ENCODE measurements at places on chromosomes 16 and 17.
A peak's percentile ranks its signal among the peaks of the same experiment; 100 is the strongest.

GRCh38 chr17:39240631-39241030 is 14.9 kb upstream of the STAC2 start:
- DNase-seq: no peak

DNA sequence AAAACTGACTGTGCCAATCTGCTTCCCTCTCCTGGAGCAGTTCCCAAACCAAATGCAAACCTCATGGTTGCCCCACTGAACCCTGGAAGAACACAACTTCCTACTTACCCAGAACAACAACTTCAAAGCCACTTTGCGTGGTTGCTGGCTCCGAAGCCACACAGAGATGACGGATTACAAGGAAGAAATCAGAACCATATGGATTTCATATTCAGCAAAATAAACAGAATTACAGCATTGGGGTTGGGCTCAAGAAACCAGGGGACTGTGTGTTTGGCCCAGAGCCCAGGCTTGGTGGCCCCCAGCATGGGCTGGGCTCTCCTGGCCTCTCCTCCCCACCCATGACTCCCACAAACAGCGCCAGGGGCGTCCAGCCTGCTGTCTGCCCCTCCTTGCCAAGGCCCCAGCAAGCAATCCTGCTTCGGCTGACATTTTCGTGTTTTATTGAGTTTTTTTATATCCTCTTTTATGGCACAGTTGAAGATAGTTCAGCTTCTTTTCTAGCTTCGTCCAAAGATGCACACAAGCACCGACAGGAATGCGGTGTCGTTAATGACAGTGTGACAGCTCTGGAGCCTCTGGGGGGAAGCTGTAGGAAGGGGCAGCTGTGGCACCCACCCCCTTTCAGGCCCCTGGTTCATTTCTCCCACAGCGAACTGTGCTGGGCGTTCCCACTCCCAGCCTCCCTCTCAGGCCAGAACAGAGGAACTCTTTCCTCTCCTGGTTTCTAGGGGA is 137.1 kb downstream of the GAS7 start:
- DNase-seq: no peak

- DNase-seq: no peak
These were observed 20.7 kb downstream of the WFDC1 start for GRCh38 chr16:84315422-84315821.

DNA sequence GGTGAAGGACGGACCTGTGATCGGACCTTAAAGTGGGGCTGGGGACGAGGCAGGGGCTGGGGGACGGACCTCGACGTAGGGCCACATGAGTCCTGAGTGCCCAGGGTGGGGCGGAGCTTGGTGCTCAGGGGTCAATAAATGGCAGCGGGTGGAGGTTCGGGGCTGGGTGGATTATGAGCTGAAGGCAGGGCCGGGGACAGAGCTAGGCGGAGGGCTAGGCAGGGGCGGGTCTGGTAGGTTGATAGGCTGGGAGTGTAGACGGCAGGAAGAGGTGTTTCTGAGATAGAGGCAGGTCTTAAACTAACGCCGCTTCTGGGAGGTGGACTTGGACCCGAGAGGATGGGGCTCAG is 733 bp downstream of the CHRNB1 start:
- peak; percentile 77 for DNase-seq

GRCh38 chr16:18041864-18042834 is 294.4 kb downstream of the NPIPA8 start:
- no peak for DNase-seq

- DNase-seq: peak; percentile 42
These were observed 335 bp downstream of the TMEM11 start for GRCh38 chr17:21213638-21214014.

DNA sequence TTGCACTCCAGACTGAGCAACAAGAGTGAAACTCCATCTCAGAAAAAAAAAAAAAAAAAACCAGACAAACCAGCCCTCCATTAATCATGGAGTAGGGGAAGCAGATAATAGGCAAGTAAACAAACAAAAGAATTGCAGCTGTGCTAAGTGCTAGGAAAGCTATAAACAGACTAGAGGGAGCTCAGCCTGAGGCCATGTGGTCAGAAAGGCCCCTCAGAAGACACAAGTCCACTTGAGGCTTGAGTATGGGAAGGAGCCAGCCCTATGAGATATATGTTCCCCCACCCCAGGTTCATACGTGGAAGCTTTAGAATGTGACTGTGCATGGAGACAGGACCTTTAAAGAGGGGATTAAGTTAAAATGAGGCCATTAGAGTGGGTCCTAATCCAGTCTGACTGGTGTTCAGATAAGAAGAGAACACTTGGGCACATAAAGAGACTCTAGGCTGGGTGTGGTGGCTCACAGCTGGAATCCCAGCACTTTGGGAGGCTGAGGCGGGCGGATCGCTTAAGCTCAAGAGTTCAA is 132.6 kb upstream of the NOL11 start:
- DNase-seq: no peak

DNA sequence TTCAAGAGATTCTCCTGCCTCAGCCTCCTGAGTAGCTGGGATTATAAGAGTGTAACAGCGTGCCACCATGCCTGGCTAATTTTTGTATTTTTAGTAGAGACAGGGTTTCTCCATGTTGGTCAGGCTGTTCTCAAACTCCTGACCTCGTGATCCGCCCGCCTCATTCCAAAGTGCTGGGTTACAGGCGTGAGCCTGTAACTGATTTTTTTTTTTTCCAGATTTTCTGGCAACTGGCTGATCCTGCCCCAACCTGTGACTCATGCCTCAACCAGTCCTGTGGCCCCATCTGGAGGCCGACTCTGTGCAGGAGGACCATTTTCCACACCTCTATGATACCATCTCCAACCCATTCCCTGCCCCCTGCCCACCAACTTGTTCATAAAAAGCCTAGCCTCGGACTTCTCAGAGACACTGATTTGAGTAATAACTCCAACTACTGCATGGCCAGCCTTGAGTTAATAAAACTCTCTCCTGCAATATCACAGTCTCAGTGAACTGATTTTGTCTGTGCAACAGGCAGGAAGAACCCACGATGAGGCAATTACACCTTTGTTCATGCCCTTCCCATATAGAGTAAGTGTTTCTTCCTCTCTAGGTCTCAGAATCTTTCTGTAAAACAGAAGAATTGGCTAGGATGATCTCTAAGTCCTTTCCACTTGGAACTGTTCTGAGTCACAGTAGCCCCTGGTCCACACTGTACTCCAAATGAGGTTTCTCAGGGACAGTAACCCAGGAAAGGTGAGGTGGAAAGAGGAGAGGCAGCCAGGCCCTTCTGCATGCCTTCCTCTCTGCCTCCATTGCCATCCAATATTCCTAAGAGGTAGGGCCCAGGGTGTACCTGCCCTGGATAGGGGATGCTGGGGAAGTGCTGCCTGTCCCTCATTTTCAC is 8.8 kb upstream of the CNOT1 start:
- DNase-seq: peak; percentile 40

DNA sequence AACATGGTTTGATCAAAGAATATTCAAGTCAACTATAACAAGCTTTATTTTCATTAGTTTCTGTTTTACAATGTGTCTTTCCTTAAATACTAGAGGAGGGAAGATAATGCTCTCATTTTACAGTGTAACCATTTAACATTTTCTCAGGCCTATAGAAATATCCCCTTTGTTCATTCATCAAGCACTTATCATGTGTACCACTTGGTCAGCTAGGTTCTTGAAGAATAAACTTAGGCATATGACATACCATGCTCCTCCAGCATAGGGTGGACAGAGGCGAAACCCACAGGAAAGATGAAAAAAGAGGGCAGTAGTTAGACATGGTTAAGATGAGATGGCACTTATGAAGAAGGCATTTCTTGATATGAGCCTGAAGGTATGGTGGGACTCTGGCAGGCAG is 34.0 kb upstream of the HLF start:
- no peak for DNase-seq

GRCh38 chr17:43784628-43785101 is 4.4 kb downstream of the CFAP97D1 start:
- no peak for DNase-seq

GRCh38 chr17:63838631-63839171 is 3.8 kb downstream of the SMARCD2 start:
- DNase-seq: no peak

DNA sequence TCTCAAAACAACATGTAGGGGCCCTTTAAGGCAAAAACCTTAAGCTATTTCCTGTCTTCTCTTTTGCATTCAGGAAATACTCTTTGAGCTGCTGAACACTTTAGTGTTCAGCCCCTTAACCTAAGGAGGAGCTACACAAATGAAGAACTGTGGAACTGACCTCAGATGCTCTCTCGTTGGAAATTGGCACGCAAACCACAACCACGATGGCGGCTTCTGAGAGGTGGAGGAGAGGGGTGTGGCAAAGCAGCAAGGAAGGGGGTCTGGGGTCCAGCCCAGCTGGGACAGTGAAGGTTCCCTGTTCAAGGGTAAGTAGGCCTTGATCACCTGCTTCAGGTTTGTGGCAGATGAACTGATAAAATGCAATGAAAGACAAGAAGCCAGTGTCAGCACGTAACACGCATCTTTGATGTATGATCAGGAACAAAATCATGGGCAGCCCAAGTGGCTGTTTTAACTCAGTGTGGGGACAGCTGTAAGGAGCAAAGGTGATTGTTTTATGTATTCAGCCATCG is 291.6 kb upstream of the TNRC6C start:
- DNase-seq: no peak

GRCh38 chr17:77086433-77087010 is 54.2 kb upstream of the SEC14L1 start:
- peak; percentile 82 for DNase-seq

DNA sequence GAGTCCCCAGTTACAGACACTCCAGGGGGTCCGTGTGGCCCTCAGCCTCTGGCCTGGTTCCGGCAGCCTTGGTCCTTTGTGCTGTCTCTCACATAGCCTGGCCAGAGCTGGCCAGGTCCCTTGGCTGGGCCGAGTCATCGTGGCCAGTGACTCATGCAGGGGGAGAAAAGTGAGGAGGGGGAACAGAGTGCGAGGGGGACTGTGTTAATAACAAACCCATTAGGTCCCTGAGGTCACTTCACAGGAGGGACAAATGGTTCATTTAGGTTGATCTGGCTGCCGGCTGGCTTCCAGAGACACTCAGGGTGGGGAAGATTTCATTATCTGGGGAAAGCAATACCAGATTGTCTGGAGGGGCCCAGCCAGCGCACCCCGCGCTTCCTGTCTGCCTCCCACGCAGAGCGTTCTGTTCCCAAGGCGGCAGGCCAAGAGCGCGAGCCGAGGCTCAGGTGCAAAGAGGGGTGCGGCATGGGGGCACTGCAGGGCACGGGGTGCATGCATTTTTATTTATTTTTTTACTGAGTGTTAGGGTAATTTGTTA is 223.1 kb downstream of the SEC14L1 start:
- no peak for DNase-seq

DNA sequence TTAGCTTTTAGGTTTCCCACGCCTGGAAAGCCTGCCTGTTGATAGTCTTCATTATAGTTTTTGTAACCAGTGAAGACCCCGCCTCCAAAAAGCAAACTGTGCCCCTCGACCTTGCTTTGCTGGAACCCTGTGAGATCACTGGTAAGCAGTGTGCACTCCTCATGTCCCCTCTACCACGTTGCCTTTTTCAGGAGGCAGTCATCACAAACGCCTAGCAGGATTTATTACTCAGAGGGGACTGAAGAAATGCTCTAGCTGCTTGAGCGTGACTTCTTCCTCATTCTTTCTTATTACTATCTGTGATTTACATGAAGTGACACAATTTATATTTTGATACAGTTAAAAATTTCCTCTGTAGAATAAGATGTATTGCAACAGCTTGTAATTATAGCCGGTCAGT is 6.5 kb upstream of the KRTAP3-1 start:
- no peak for DNase-seq

GRCh38 chr16:4685776-4686496 is 7.4 kb upstream of the NUDT16L1 start:
- no peak for DNase-seq

DNA sequence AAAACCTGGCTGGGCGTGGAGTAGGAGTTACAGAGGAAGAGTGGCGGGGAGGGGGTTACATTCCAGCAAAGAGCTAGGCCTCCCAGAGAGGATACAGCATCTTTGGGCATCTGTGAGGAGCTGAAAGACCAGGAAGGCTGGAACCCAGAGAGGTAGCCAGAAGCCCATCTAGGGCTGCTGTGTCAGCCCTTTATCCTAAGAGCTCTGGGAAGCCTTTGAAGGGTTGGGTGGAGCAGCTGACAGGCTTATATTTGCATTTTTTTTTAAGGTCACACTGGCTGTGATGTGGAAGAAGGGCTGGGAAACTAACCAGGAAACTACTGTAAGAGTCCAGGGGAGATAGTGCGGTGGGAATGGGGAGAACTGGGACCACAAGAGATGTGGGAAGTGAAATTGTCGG is 6.8 kb upstream of the CNOT1 start:
- no peak for DNase-seq

DNA sequence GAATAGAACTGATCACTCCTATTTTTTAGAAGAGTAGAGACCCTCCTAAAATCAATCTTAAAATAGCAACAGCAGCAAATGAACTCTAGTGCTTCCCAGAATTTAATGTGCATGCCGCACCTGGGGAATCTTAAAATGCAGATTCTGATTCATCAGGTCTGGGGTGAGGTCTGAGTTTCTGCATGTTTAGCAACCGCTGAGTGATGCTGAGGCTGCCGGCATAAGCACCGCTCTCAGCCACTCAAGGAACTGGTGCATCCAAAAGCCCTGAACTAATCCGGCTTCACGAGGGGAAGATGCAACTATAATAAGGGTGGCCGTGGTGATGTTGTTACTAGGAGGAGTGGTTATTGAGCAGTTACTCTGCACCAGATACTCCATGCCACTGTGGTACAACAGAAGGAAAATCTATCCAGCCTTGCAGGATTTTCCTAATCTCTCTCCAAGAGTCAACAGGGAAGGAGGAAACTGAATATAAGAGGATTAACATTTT is 19.7 kb downstream of the SDK2 start:
- DNase-seq: no peak

- no peak for DNase-seq
These were observed 2.6 kb downstream of the PER1 start for GRCh38 chr17:8149419-8150193.

- DNase-seq: no peak
These were observed 42.2 kb downstream of the RPH3AL start for GRCh38 chr17:310111-311010.

GRCh38 chr17:61144617-61145564 is 254.8 kb upstream of the TBX2 start:
- no peak for DNase-seq

GRCh38 chr17:73520369-73520761 is 123.9 kb downstream of the SDK2 start:
- no peak for DNase-seq

Data from SW480 (cell line).